ENCODE measurements at places on chromosomes 16 and 17.
A peak's percentile ranks its signal among the peaks of the same experiment; 100 is the strongest.

GRCh38 chr17:66451188-66452149 lies 149.1 kb downstream of the PRKCA start:
- no peak for DNase-seq

GRCh38 chr16:87744750-87745514 lies 20.9 kb downstream of the KLHDC4 start:
- no peak for DNase-seq

GRCh38 chr17:5841862-5842261 lies 228.3 kb upstream of the WSCD1 start:
- no peak for DNase-seq

DNA sequence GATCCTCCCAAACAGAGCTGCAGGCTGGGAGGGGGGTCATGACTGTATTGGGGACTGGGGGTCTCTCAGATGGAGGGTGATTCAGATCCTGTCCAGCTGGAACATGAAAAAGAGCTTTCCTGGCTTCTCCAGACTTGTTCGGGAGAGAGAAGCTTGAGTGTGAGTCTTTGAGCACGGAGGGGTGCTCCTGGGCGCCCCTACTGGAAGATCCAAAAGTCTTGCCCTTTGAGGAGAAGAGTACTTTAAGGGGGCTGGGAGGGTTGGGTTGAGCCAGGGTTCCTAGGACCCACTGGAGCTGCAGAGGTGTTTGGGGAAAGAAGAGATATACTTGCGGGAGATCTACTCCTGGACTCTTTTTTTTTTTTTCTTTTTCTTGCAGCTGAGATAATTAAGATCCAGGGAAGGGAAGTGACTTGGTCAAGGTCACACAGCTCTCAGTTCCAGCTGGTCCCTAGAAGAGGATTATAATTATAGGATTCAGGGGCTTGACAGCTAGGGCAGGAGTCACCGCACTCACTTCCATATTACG lies 8.4 kb downstream of the RARA start:
- peak; percentile 45 for DNase-seq

GRCh38 chr16:84138824-84139627 lies 6.0 kb downstream of the HSDL1 start:
- no peak for DNase-seq

DNA sequence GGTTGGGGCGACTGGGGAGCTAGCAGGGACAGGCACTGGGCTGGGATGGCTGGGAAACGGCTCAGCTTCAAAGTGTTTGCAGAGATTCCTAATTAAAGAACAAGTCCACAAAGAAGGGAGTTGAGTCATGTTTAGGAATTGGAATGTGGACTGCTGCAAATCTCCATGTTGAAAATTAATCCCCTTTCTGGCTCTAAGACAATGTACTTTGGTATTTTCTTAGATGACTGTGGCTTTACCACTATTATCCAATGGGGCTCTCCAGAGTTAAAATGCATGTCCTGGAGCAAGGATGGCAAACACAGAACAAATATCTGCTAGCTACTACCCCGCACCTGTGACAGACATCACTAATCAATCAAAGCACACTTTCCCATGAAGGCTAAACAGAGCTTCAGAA lies 22.2 kb upstream of the WSCD1 start:
- no peak for DNase-seq

- no peak for DNase-seq
Measured at GRCh38 chr17:82813299-82814051, 26.3 kb downstream of the ZNF750 start.

DNA sequence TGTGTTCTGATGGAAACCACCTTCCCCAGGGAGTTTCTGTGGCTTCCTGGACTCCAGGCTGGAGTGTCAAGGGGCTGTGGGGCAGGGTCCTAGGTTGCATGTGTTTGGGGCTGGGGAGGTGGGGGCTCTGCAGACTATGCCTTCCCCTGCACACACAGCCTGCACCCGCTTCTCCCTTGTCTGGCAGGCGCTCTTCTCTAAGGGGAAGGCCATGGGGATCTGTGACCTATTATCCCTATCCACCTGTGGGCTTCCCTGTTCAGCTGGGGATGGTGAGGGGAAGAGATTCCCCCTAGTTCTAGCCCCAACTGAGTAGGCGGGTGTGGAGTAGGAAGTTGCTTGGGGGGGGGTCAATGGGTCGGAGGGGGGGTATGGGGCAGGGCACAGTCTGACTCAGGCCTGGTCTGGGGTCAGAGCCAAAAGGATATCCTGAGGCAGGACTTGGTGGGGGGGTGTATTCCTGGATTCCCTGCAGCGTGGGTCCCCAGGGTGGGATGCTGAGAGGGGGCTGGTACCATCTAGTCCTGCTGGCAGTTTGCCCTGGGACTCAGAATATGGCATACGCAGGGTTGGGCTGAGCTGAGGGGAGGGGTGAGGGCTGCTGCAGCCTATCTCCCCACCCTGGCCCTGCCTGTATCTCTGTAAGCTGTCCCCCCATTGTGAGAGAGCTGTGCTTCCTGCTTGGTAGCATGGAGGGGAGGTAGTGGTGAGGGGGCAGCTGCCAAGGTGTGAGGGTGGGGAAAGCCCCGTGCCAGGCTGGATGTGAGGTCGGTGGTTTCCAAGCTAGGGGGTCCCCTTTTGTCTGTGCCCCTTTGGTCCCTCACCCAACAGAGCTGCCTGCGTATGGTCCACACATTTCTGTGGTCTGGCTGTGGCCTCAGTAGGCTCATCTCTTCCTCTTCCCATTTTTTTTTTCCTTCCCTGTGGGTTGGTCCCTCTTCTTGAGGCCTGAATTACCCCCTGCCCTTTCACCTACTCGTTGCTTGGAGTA lies 14.7 kb downstream of the RARA start:
- DNase-seq: peak; percentile 50

GRCh38 chr17:74147056-74147835 lies 56.2 kb upstream of the RPL38 start:
- DNase-seq: no peak

DNA sequence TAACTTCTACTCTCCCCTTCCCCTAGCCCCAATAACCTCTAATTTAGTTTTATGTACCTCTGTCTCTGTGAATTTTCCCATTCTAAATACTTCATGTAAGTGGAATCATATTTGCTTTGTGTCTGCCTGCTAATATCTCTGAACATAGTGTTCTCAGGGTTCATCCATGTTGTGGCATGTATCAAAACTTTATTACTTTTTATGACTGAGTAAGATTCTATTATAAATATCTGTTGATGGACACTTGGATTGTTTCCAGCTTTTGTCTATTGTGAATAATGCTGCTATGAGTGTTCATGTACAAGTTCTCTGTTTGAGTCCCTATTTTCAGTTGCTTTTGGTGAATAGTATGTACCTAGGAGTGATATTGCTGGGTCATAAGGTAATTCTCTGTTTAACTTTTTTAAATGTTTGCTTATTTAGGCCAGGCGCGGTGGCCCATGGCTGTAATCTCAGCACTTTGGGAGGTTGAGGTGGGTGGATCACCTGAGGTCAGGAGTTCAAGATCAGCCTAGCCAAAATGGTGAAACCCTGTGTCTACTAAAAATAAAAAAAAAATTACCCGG lies 92.8 kb downstream of the CHD9 start:
- DNase-seq: no peak

DNA sequence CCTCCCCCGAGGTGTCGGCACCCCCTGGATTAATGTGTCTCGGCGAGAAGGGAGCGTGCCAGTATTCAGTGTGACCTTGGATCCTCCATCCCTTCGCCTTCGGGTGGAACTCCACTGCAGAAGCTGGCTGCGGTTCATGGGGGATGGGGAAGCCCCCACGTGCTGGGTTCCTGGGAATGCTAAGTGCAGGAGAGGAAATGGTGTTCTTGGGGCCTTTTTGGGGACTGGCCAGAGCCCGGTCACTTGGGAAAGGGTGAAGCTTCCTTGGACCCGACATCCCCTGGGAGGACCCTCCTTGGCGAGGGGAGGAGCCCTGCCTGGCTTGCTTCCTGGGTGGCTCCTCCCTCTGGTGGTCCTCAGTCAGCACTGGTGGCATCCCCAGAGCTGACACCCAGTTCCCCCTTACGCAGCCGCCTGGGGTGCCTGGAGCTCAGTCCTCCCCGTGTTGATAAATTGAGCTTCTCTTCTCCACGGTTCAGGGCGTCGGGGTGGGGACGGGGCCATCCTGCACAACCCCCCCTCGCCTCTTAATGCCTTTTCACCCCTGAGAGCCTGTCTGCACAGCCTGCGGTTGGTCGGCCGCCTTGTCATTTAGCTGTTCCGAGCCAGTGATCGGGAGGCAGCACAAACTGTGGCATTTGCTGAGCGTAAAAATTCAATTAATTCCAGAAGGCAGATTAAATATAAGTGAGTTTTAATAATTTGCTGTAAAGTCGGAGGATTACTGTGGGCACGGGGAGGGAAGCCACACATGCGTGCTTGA lies 30.7 kb upstream of the GSE1 start:
- DNase-seq: no peak

DNA sequence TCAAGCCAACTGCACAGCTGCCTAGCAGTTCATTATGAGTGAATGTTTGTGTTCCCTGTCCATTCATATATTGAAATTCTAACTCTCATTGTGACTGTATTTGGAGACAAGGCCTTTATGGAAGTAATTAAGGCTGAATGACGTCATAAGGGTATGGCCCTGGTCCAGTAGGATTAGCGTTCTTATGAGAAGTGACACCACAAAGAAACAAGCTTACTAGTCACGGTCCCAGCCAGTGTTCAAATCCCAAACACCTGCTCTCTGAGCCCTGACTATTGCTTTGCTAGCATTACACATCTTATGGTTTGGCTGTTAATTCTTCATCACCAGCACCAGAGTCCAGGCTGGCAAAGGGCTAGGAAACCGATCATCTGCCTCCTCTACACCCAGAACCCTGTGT lies 2.2 kb downstream of the ZNF668 start:
- no peak for DNase-seq

- DNase-seq: no peak
Measured at GRCh38 chr17:699345-699744, 15.3 kb downstream of the VPS53 start.

DNA sequence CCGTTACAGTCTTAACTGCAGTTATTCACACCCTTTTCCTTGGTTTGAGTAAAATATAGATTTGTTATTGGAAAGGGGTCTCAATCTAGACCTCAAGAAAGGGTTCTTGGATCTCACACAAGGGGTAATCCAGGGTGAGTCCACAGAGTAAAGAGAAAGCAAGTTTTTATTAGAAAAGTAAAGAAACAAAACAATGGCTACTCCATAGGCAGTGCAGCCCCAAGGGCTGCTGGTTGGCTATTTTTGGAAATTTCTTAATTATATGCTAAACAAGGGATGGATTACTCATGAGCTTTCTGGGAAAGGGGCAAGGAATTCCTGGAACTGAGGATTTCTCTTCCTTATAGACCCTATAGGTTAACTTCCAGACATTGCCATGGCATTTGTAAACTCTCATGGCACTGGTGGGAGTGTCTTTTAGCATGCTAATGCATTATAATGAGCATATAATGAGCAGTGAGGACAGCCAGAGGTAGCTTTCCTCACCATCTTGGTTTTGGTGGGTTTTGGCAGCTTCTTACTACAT lies 24.5 kb upstream of the MILR1 start:
- no peak for DNase-seq

DNA sequence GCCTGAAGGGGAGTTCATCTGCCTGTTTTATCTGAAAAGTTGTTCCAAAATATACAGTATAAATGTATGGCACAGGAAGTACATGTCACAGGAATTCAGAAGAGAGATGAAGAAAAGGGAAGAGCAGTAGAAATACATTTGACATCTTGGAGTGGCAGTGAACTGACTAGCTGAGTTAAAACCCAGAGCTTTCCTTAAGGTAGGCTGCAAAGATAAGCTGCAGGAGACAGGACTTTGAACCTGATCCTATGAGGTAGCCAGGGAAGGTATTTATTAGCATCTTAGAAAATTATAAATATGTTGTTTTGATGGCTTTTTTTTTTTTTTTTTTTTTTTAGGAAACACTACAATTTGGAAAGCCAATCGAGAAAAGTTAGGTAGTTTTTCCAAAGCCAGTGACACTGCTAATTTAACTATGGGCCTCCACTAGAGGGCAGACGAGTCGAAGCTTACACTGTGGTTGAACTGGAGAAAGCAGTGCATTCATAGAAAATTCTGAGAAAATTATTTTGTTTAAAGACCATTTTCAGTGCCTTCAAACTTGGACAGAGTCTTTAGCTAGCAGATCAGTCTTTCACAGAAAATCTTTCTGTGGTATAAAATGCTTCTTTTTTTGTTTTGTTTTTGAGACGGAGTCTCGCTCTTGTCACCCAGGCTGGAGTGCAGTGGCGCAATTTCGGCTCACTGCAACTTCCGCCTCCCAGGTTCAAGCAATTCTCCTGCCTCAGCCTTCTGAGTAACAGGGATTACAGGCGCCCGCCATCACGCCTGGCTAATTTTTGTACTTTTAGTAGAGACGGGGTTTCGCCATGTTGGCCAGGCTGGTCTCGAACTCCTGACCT lies 122.3 kb downstream of the SSH2 start:
- peak; percentile 63 for DNase-seq

DNA sequence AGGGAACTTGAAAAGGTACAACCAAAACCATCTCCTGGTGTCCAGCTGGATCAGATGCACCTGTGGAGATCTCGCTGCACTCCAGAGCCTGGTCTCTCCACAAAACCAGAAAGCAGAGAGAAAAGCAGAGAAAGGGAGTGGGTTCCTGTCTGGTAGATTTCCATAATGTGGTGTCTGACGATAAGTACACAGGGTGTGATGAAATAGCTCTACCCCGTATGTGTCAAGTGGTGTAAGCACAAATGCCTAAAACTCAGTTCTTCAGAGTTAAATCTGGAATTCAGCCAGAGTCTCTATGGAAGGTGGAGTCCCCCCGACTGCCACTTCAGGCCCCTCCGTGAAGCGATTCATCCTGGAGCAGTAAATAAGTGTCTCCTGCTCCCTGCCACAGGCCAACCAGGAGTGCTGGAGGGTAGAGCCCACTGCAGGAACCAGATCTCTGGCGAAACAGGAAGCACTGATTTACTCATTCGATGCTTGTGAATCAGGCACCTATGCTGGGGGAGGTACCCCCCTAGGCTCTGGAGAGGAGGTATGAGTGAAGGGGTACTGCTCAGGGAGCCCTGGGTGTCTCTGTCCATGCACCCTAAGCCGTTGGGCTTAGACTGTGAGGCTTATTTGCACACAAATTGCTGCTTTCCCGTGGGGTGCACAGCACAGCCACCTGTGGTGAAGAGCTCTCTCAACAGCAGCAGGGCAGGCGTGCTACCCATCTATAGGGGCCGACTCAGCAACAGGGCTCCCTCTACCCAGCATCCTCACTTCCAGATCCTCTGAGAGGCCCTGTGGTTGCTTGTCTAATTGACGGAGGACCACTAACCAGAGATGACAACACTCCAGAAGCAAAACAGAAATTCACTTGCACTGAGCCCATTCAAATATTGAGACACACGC lies 97.1 kb upstream of the MYOCD start:
- no peak for DNase-seq

- DNase-seq: no peak
Measured at GRCh38 chr17:47686276-47686635, 7.7 kb upstream of the TBKBP1 start.

GRCh38 chr17:41071606-41072360 lies 6.1 kb upstream of the KRTAP2-4 start:
- no peak for DNase-seq

GRCh38 chr17:57985675-57985974 lies 2.4 kb downstream of the VEZF1 start:
- no peak for DNase-seq

- DNase-seq: no peak
Measured at GRCh38 chr16:86735727-86736126, 157.4 kb downstream of the FOXL1 start.

- DNase-seq: no peak
Measured at GRCh38 chr17:68036304-68037147, 991 bp downstream of the KPNA2 start.

- no peak for DNase-seq
Measured at GRCh38 chr17:38697061-38697820, 7.8 kb upstream of the MLLT6 start.
